ENCODE measurements at places on chromosomes 3 and 15. TPM values are rescaled to one million over a fixed set of nuclear protein-coding genes. Genes with fewer than 3 reads are reported as not detected.
A peak's percentile ranks its signal among the peaks of the same experiment; 100 is the strongest.

- H3K36me3 ChIP-seq = no peaks in the 10 kb centered on the region
- no peaks in the 10 kb centered on the region for H3K27me3 ChIP-seq
- H3K27ac ChIP-seq = no peak overlapping the region
- H3K4me3 ChIP-seq = no peak overlapping the region
- no peak for DNase-seq
Measured at GRCh38 chr3:130941793-130942192, 47.9 kb downstream of the ATP2C1 start.

MORC1 gene
- not detected for total RNA-seq

GRAMD2A gene
- not detected for total RNA-seq

- DNase-seq = no peak
- no peak overlapping the region for H3K27ac ChIP-seq
- no peak overlapping the region for H3K4me3 ChIP-seq
- peaks cover 5% of the 10 kb centered on the region for H3K4me1 ChIP-seq
- H3K27me3 ChIP-seq = no peaks in the 10 kb centered on the region
- no peaks in the 10 kb centered on the region for H3K36me3 ChIP-seq
Measured at GRCh38 chr3:10743366-10744097, 72.5 kb upstream of the SLC6A11 start.

DNA sequence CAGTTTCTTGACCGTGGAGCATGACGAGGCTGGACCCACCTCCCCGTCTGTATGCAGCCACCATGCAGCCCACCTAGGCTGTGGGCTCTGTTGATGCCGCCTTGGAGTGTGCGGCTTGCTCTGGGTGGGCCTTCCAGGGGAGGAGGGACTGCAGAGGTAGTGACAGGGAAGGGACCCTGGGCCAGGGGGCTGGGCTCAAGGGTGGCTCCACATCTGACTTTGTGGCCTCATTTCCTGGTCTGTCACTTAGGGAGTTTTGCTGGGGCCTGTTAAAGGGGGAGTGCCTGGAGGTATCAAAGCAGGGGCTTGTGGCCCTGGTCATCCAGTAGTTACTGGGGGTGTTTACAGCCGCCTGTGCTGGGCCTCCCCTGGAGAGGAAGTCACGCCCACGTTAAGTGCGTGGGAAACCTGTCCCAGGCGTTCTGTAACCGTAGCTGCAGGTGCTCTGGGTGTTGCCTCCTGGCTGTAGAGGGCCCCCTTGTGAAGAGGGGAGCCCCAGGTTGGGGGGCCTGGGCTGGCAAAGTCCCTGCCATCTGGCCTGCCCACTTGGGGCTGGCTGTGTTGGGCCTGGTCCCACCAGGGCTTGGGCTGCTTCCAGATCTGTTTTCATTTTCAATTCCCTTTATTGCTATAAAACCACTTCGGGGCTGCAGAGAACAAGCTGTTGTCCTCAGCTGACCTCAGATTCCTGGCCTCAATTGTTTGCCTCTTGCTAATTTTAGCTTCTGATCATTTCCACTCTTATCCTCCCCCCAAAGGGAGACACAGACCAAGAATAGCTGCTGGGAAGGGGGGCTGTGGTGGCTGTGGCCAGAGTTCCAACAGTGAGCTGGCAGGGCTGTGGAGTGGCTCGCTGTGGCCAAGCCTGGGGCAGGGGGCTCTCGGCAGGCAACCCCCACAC, 26.5 kb downstream of the KLF13 start:
- H3K4me3 ChIP-seq = no peak overlapping the region
- H3K27me3 ChIP-seq = no peaks in the 10 kb centered on the region
- H3K27ac ChIP-seq = peak overlapping the region; percentile 91
- H3K36me3 ChIP-seq = no peaks in the 10 kb centered on the region
- H3K4me1 ChIP-seq = peaks cover 97% of the 10 kb centered on the region

C3orf80 gene
- 1.3 TPM for total RNA-seq

- H3K36me3 ChIP-seq = no peaks in the 10 kb centered on the region
- H3K27me3 ChIP-seq = no peaks in the 10 kb centered on the region
- H3K27ac ChIP-seq = no peak overlapping the region
- H3K4me1 ChIP-seq = no peaks in the 10 kb centered on the region
- DNase-seq = no peak
- H3K4me3 ChIP-seq = no peak overlapping the region
Measured at GRCh38 chr3:112650482-112650881, 9.5 kb upstream of the CCDC80 start.

KCNAB1 gene
- 5.2 TPM for total RNA-seq

DNA sequence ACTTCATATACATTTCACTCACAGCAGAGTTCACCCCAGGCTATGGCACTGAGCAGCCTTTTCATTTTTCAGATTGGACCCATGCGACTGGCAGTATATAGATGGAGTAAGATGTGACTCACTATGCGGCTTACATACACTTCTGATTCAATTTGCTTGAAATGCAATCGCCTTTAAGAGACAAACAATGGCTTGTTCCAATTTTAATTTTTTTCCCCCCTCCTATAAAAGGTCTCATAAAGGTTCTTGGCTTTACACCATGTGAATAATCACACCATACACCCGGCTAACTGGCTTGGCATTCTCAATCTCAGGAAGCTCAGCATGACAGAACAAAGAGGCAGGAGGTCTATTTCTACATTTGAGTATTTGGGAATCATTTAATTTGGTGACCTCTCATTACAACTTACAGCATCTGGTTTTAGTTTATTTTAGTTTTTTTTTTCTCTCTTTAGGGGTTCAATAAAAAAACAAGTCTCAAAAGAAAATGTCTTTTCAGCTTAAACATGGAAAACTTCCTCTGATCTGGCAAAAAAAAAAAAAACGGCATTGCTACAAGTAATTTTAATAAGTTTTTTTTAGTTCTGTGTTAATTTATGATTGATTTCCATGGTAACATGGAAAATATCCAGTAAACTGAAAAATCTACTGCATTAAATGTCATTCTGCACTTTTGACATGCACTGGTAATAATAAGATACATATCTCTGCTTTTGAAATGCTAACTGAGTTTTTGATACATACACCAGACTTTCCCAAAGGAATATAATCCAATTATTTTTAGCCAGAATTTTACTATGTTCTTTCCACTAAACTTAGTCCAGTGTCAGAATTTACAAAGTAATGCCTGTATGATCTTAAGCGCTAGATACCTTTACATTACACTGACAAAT, 38.8 kb downstream of the GADL1 start:
- H3K36me3 ChIP-seq = no peaks in the 10 kb centered on the region
- no peaks in the 10 kb centered on the region for H3K4me1 ChIP-seq
- no peaks in the 10 kb centered on the region for H3K27me3 ChIP-seq
- no peak overlapping the region for H3K27ac ChIP-seq
- DNase-seq = no peak

ZNF445 gene
- total RNA-seq = 7.8 TPM

CACNA2D3 gene
- total RNA-seq = not detected

CAMK2N2 gene
- total RNA-seq = 1.6 TPM

GRCh38 chr3:136258199-136258598, 8.1 kb downstream of the PCCB start:
- no peaks in the 10 kb centered on the region for H3K4me1 ChIP-seq
- no peak overlapping the region for H3K27ac ChIP-seq
- H3K36me3 ChIP-seq = peaks cover 12% of the 10 kb centered on the region
- no peak for DNase-seq
- no peak overlapping the region for H3K4me3 ChIP-seq

DNA sequence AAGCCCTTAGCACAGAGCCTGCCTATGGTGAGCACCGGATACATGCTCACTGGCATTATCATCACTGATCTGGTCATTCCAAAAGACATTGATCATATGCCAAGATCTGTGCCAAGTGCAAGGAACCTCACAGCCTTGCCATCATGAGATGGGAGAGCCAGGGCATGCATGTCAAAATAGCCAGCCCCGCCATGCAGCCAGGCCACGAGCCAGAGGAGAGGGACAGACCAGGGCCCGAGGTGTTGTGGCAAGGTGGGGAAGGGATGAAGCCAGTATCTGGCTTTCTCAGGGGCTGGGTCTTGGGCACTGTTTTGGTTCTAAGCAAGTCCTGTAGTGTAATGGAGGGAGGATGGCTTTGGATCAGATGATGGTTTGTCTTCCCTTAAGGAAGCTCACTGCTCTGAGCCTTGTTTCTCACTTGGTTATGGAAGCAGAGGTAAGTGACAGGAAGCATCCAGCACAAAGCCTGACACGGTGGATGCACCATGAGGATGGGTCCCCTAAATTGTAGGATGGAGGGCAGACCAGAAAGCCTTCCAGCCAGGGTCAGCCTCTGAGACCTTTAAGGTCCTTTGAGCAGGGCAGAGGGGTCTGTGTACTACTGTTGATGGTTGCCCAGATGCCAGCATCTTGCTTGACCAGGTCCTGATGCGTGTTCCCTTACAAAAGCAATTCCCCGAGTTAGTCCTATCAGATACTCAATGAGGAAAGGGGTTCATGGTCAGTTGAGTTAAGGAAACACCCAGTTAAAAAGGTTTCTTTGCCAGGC, 247.7 kb upstream of the TLE3 start:
- H3K27ac ChIP-seq = no peak overlapping the region
- H3K27me3 ChIP-seq = no peaks in the 10 kb centered on the region
- DNase-seq = no peak
- peaks cover 12% of the 10 kb centered on the region for H3K4me1 ChIP-seq

TTC21A gene
- total RNA-seq = 46.5 TPM

GOLGA8M gene
- total RNA-seq = not detected

ANKRD34C gene
- total RNA-seq = 0.33 TPM

DNA sequence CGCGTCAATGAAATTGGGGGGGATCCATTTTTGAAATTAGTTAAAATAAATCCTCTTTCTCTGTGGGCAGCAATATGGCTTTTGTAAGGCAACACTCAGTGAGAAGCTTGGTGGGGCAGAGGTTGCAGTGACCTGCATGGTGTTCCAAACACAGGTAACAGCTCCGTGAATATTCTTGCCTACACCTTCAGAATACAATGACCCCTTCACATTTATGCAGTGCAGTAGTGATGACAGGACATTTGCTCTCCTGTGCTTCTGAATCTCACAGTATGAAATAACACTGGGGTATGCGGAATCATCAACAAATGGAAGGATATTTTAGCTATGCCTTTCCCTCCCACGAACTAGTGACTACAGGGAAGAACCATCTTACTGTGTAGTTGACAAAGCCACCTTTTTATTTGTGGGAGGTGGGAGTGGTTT, 6.9 kb downstream of the AHSG start:
- no peak overlapping the region for H3K4me3 ChIP-seq
- no peaks in the 10 kb centered on the region for H3K27me3 ChIP-seq
- peaks cover 7% of the 10 kb centered on the region for H3K4me1 ChIP-seq
- H3K36me3 ChIP-seq = no peaks in the 10 kb centered on the region
- DNase-seq = no peak

DNA sequence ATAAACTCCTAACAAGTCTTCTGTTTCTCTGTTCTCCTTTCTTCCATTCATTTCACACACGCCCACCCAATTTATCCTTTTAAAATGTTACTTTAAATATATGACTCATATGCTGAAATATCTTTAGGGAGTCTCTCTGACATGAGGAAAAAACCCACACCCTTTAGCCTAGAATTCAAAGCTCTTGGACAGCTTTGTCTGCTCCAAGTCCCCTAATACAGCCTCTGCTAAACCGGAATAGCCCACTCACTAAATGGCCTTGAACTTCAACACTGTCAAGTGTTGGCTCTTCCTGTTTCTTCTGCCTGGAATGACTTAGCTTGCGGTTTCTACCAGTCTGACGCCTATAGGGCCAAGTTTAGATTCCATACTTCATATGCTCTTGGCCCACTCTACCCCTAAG, 3.3 kb upstream of the CD96 start:
- DNase-seq = no peak
- peaks cover 6% of the 10 kb centered on the region for H3K4me1 ChIP-seq
- no peaks in the 10 kb centered on the region for H3K27me3 ChIP-seq
- H3K36me3 ChIP-seq = no peaks in the 10 kb centered on the region

GRCh38 chr15:88274553-88275460, 18.3 kb upstream of the NTRK3 start:
- no peaks in the 10 kb centered on the region for H3K27me3 ChIP-seq
- H3K27ac ChIP-seq = no peak overlapping the region
- DNase-seq = peak; percentile 65
- H3K4me3 ChIP-seq = no peak overlapping the region
- H3K4me1 ChIP-seq = no peaks in the 10 kb centered on the region
- H3K36me3 ChIP-seq = no peaks in the 10 kb centered on the region

SMCO1 gene
- total RNA-seq = not detected

C3orf52 gene
- 71.2 TPM for total RNA-seq

GRCh38 chr15:57708047-57708446, 1.5 kb downstream of the POLR2M start:
- H3K27ac ChIP-seq = peak overlapping the region; percentile 92
- H3K27me3 ChIP-seq = no peaks in the 10 kb centered on the region
- no peak for DNase-seq
- peaks cover 8% of the 10 kb centered on the region for H3K36me3 ChIP-seq
- no peak overlapping the region for H3K4me3 ChIP-seq

- no peaks in the 10 kb centered on the region for H3K36me3 ChIP-seq
- H3K27ac ChIP-seq = no peak overlapping the region
- peak; percentile 34 for DNase-seq
- no peak overlapping the region for H3K4me3 ChIP-seq
Measured at GRCh38 chr15:73265536-73266153, 103.1 kb downstream of the HCN4 start.

GCSAM gene
- not detected for total RNA-seq

GRCh38 chr3:52250122-52250521, 4.6 kb downstream of the PPM1M start:
- H3K4me1 ChIP-seq = peaks cover 11% of the 10 kb centered on the region
- H3K27ac ChIP-seq = no peak overlapping the region
- no peak overlapping the region for H3K4me3 ChIP-seq
- DNase-seq = no peak
- H3K36me3 ChIP-seq = no peaks in the 10 kb centered on the region

FAM107A gene
- 14.5 TPM for total RNA-seq

- H3K4me3 ChIP-seq = no peak overlapping the region
- no peak overlapping the region for H3K27ac ChIP-seq
- no peaks in the 10 kb centered on the region for H3K36me3 ChIP-seq
- H3K4me1 ChIP-seq = no peaks in the 10 kb centered on the region
Measured at GRCh38 chr3:110752307-110752706, 319.3 kb upstream of the NECTIN3 start.

GRCh38 chr15:99326235-99326634, 75.0 kb downstream of the LRRC28 start:
- no peak overlapping the region for H3K27ac ChIP-seq
- no peak overlapping the region for H3K4me3 ChIP-seq
- H3K4me1 ChIP-seq = no peaks in the 10 kb centered on the region
- no peaks in the 10 kb centered on the region for H3K36me3 ChIP-seq
- DNase-seq = no peak

ACKR2 gene
- 3.3 TPM for total RNA-seq

DNA sequence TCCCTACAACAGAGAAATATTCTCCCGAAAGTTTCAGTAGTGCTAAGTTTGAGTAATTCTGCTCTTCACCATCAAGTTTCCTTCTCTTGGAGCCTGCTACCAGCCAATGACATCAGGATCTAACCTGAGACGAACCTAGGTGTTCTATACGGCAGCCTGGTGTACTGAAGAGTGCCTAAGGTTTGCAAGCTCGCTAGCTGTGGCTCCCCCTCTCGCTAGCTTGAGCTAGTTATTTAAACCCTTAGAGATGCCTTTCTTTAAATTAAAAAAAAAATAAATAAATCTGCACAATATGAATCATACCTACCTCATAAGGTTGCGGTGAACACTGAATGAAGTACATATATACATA, 1.4 kb upstream of the COL8A1 start:
- H3K36me3 ChIP-seq = no peaks in the 10 kb centered on the region
- no peak overlapping the region for H3K27ac ChIP-seq
- H3K4me3 ChIP-seq = no peak overlapping the region

STRIT1 gene
- total RNA-seq = not detected

MKRN2OS gene
- not detected for total RNA-seq

- H3K4me1 ChIP-seq = no peaks in the 10 kb centered on the region
- no peaks in the 10 kb centered on the region for H3K27me3 ChIP-seq
- no peak overlapping the region for H3K27ac ChIP-seq
- no peak overlapping the region for H3K4me3 ChIP-seq
- no peaks in the 10 kb centered on the region for H3K36me3 ChIP-seq
- DNase-seq = no peak
Measured at GRCh38 chr3:138854204-138854603, 19.5 kb upstream of the PIK3CB start.

Data from body of pancreas (tissue), 4 donors.